Hepatic stellate cell (primary cell): ENCODE measurements at places on chromosomes 1 and 21.

DNA sequence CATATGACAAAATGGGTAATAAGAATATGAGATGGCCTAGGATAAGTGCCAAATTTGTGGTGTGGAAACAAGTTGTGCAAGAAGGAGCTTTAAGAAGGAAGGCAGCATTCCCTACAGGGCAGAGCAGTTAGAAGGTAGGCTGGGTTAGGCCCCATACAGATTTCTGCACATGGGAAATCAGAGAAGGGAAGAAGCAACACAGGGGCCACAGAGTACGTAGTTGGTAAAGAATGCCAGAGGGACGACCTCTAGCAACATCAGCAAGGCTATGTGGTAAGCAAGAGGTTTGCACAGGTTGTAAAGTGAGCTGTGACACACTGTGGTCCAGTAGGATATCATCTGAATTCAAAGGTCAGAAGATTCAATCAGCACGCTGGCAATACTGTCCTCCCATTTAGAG is 765.6 kb upstream of the B3GALT2 start:
- DNase-seq, result no peak

DNA sequence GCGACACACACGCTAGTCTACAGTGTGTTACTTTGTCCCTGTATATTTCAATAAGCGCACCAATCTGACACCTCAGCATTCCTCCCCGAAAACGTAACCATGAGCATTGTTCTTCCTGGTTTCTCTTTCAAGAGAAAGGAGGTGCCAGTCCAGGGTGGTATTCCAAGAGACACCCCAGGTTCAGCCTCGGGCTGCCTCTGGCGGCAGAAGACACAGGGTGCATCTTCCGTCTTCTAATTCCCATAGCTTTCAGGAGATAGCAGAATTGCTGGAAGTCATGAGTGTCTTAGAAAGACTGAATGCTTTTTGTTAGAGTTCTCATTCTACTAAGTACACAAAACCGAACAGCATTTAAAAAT is 15.9 kb upstream of the RGS8 start:
- DNase-seq, result no peak

DNA sequence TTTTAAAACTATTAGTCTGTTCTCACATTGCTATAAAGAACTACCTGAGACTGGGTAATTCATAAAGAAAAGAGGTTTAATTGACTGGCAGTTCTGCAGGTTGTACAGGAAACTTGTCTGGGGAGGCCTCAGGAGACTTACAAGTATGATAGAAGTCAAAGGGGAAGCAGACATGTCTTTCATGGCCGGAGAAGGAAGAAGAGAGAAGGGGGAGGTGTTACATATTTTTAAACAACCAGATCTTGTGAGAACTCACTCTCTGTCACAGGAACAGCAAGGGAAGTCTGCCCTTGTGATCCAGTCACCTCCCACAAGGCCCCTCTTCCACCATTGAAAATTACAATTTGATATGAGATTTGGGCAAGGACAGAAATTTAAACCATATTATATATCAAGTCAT is 55.9 kb downstream of the CLIC4 start:
- no peak for DNase-seq

GRCh38 chr1:184959626-184960025 is 14.7 kb downstream of the NIBAN1 start:
- no peak for DNase-seq

DNA sequence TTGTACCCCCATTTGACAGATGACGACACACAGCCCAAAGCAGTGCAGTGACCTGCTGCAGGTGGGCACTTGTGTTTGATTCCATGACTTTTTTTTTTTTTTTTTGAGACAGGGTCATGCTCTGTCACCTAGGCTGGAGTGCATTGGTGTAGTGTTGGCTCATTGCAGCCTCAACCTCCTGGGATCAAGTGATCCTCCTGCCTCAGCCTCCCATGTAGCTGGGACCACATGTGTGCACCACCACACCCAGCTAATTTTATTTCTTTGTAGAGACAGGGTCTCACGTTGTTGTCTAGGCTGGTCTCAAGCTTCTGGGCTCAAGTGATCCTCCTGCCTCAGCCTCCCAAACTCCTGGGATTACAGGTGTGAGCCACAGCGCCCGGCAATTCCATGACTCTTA is 14.9 kb upstream of the SYNC start:
- no peak for DNase-seq

DNA sequence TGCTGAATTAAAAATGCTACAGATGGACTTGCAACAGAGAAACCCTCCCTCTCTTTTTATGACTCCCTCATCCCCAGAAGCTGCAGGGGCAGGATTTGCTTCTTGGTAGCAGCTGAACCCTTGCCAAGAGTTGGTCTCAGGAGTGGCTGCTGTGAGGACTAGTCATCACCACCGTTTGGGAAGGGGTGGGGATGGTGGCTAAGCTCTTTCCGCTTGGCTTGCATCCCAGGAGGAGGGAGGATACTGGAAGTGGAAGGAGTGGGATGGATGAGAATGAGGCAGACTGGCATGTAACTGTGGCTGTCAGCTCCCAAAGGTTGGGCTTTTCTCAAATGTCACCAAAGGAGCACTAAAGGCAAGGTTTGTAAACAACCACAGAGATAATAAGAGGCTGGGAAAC is 50.8 kb upstream of the COL24A1 start:
- peak; percentile 66 for DNase-seq

GRCh38 chr1:4650481-4650880 is 3.9 kb upstream of the AJAP1 start:
- DNase-seq, result no peak
